Activated CD8-positive, alpha-beta memory T cell treated with anti-CD3 and anti-CD28 coated beads, Interleukin-2, amount 10 ng/mL, durations not matched to agents 7 days and 5 days (primary cell): ENCODE measurements at places on chromosomes 13 and 19.
A peak's percentile ranks its signal among the peaks of the same experiment; 100 is the strongest.

- no peak for DNase-seq
- no peak overlapping the region for H3K27ac ChIP-seq
- peaks cover 12% of the 10 kb centered on the region for H3K27me3 ChIP-seq
- no peaks in the 10 kb centered on the region for H3K36me3 ChIP-seq
These were observed 131.9 kb upstream of the FNDC3A start for GRCh38 chr13:48843630-48844380.

GRCh38 chr19:51417107-51417809 is at the start of gene SIGLEC10:
SIGLEC10 (minus strand) TSS chr19:51417642; CDS start chr19:51417581, 61 bp downstream.
- peak within 1 kb of the TSS; percentile 21 for H3K4me3 ChIP-seq
- H3K4me1 ChIP-seq, result peaks cover 22% of the 10 kb centered on the region
- peaks cover 11% of the 10 kb centered on the region for H3K27me3 ChIP-seq

DNA sequence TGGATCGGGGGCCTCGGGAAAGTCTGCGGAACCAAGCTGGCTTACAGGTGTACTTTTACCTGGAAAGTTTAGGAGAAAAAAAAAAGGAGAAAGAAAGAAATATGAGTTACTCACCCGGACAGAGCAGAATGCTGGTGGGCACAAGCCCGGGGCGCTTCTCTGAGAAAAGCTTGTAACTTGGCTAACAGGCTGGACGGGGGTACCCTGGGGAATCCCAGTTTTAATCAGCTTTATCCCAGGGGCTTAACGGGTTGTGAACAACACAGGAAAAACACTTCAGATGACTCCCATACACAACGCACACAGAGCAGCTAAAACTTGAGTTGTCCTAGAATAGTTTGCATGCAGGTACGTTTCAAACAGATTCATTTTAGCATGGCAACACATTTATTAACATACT is 37.3 kb downstream of the KLF2 start:
- peaks cover 19% of the 10 kb centered on the region for H3K36me3 ChIP-seq
- DNase-seq, result no peak
- no peak overlapping the region for H3K4me3 ChIP-seq

DNA sequence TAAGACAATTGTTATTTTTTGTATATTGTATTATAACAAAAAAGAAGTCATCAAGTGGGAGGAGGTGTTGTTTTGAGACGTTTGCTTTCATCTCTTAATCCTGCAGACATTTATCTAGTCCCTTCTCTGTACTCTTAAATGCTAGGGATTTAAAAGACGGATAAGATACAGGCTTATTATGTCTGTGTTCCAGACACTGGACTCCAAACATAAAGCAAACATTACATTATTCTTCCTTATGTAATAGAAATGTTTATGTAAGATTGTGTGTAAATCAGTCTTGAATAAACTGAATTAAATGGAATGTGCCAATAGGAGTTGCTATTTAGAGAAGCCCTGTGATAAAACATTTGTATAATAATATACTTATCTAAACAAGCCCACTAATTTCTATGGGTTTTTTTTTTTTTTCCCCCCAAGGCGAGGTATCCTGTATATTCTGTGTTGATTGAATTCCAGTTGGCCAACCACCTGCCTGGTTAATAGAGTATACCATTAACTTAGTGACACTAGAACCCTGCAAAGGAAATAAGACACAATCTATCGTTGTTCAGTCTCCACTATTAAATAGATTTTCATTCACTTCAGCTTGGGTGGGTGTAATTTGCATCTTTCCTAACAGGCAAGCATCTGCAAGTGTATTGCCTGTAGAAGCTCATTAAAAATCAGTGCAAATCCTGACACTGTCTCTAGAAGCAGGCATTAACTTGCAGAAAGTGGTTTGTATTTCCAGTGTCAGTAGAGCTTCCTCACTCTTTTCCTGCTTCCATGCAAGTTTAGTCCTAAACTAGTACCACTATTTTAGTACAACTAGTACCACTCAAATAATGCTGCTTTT is 69.0 kb downstream of the LRCH1 start:
- H3K36me3 ChIP-seq, result no peaks in the 10 kb centered on the region
- no peak overlapping the region for H3K27ac ChIP-seq
- H3K4me3 ChIP-seq, result no peak overlapping the region
- H3K27me3 ChIP-seq, result no peaks in the 10 kb centered on the region
- peaks cover 6% of the 10 kb centered on the region for H3K4me1 ChIP-seq

- peaks cover 52% of the 10 kb centered on the region for H3K27me3 ChIP-seq
- no peak overlapping the region for H3K4me3 ChIP-seq
- DNase-seq, result no peak
- peaks cover 2% of the 10 kb centered on the region for H3K4me1 ChIP-seq
These were observed 67.7 kb upstream of the STARD13 start for GRCh38 chr13:33353210-33353609.

- DNase-seq, result no peak
- H3K27ac ChIP-seq, result no peak within 1 kb of the TSS
- no peaks in the 10 kb centered on the region for H3K4me1 ChIP-seq
- peaks cover 20% of the 10 kb centered on the region for H3K27me3 ChIP-seq
These were observed at the start of gene ELSPBP1 for GRCh38 chr19:47994209-47994802. ELSPBP1 (plus strand) TSS chr19:47994632; CDS start chr19:48008668, 14,036 bp downstream.

DNA sequence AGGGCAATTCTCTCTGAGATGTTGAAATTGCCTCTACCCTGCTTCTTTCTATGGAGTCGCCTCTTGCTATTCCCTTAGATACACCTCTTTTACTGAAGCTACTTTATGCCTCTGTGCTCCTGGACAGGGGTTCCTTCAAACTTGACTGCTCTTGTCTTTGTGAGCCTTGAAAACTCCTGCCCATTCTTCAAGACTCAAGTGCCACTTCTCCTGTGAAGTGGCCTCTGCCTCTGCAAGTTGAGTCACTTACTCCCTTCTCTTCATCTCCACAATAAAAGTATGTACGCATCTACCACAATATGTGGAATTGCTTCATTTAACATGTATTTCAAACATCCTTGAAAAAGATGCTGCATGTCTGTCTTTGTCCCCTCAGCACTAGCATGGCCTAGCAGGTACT is 66.0 kb upstream of the TPP2 start:
- peaks cover 5% of the 10 kb centered on the region for H3K27me3 ChIP-seq
- no peak for DNase-seq
- H3K36me3 ChIP-seq, result no peaks in the 10 kb centered on the region
- no peak overlapping the region for H3K27ac ChIP-seq
- no peak overlapping the region for H3K4me3 ChIP-seq
- H3K4me1 ChIP-seq, result no peaks in the 10 kb centered on the region

GRCh38 chr13:94673851-94674250 is 38.5 kb downstream of the SOX21 start:
- H3K27ac ChIP-seq, result no peak overlapping the region
- H3K36me3 ChIP-seq, result no peaks in the 10 kb centered on the region
- DNase-seq, result no peak
- H3K4me3 ChIP-seq, result no peak overlapping the region
- H3K4me1 ChIP-seq, result no peaks in the 10 kb centered on the region

- H3K27me3 ChIP-seq, result peaks cover 6% of the 10 kb centered on the region
- H3K4me3 ChIP-seq, result no peak overlapping the region
- no peak for DNase-seq
- H3K27ac ChIP-seq, result no peak overlapping the region
These were observed 25.7 kb downstream of the COL4A2 start for GRCh38 chr13:110332750-110333149.

- no peaks in the 10 kb centered on the region for H3K4me1 ChIP-seq
- H3K36me3 ChIP-seq, result no peaks in the 10 kb centered on the region
- DNase-seq, result no peak
- H3K4me3 ChIP-seq, result no peak overlapping the region
- H3K27me3 ChIP-seq, result no peaks in the 10 kb centered on the region
These were observed 25.2 kb upstream of the XPO4 start for GRCh38 chr13:20927596-20928257.

- H3K4me1 ChIP-seq, result no peaks in the 10 kb centered on the region
- no peaks in the 10 kb centered on the region for H3K36me3 ChIP-seq
- no peaks in the 10 kb centered on the region for H3K27me3 ChIP-seq
- no peak overlapping the region for H3K27ac ChIP-seq
- no peak overlapping the region for H3K4me3 ChIP-seq
These were observed 10.9 kb downstream of the ZNRF4 start for GRCh38 chr19:5466072-5466471.

GRCh38 chr13:35789335-35790165 is 313.1 kb upstream of the MAB21L1 start:
- DNase-seq, result no peak
- no peaks in the 10 kb centered on the region for H3K4me1 ChIP-seq
- H3K36me3 ChIP-seq, result no peaks in the 10 kb centered on the region
- no peak overlapping the region for H3K27ac ChIP-seq
- H3K4me3 ChIP-seq, result no peak overlapping the region

GRCh38 chr19:6238643-6239281 is 41.0 kb downstream of the MLLT1 start:
- H3K27me3 ChIP-seq, result no peaks in the 10 kb centered on the region
- no peak for DNase-seq
- no peak overlapping the region for H3K27ac ChIP-seq
- no peaks in the 10 kb centered on the region for H3K36me3 ChIP-seq
- peaks cover 22% of the 10 kb centered on the region for H3K4me1 ChIP-seq
- H3K4me3 ChIP-seq, result no peak overlapping the region

- DNase-seq, result no peak
- no peaks in the 10 kb centered on the region for H3K36me3 ChIP-seq
- peaks cover 39% of the 10 kb centered on the region for H3K27me3 ChIP-seq
- no peak overlapping the region for H3K4me3 ChIP-seq
- H3K4me1 ChIP-seq, result no peaks in the 10 kb centered on the region
These were observed 1.5 kb downstream of the CEBPA start for GRCh38 chr19:33300894-33301143.

DNA sequence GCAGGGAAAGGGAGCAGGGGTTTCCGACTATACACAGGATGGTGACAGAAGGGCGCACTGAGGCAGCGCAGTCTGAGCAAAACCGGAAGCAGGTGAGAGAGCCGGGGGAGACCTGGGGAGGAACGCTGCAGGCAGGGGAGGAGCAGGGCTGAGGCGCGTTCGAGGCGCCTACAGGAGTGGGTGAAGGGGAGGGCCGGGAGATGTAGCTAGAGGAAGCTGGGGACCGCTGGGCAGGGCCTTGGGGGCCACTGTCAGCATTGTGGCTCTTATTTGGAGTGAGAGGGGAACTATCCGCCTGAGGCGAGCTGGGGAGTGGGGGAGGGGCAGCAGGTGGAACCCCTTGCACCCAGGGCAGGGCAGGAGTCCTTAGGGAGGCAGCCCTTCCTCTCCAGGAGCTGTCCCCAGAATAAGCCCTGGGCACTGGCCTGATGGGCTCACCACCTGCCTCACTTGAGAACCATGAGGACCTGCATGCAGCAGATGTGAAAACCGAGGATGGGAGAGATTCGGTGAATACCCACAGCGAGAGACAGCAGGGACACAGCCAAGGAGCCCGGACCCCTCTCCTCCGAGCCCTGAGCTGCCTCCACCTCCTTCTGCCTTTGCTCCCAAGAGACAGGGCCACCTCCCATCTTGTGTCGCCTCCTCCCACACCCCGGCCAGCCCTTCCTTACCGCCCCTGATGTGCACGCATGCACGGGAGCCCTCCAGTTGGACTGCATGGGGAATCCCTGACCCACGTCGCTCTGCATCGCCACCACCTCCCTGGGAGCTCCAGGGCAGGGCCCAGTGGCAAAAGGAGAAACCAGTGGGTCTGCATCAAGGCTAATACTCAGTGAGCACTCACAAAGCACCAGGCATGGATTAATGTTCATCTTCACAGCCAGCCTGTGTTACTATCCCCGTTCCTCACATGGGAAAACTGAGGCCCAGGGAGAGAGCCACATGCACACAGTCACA is 10.3 kb downstream of the AKT2 start:
- H3K36me3 ChIP-seq, result peaks cover 3% of the 10 kb centered on the region
- H3K4me3 ChIP-seq, result no peak overlapping the region
- no peaks in the 10 kb centered on the region for H3K27me3 ChIP-seq

- H3K4me1 ChIP-seq, result peaks cover 43% of the 10 kb centered on the region
- DNase-seq, result peak; percentile 89
- H3K4me3 ChIP-seq, result peak within 1 kb of the TSS; percentile 87
- H3K27ac ChIP-seq, result peak within 1 kb of the TSS; percentile 94
- no peaks in the 10 kb centered on the region for H3K27me3 ChIP-seq
These were observed at the start of gene SLC7A1 for GRCh38 chr13:29595380-29596063. SLC7A1 (minus strand) TSS chr13:29595688; CDS start chr13:29536188, 59,500 bp downstream.

DNA sequence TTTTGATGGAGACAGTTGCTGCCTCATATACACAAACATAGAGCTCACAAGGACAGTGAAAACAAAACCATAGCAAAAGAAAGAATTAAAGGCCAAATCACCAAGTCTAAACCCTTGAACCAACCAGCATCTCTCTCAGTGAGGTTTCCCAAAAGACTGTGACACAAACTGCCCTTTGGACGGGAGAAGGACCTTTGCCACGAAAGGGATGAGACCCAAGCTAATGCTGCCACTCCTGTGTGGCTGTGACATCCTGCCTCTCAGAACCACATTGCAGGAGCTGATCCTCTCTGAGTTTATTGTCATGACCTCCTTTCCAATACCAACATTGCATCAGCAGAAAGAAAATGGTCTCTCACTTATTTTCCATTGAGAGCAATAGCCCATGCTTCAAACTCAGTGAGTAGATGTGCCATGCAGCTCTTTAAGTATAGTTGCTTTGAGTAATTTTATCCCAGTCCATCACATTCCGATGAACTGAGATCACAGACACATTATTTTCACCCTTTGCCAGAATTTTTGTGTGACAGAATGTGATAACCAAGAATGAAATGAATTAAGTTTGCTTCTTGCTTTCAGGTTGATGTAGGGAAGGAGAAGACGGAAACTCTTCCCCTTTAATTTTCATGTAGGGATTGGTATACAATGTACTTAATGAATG is 133.5 kb upstream of the IRS2 start:
- no peak overlapping the region for H3K4me3 ChIP-seq
- no peaks in the 10 kb centered on the region for H3K27me3 ChIP-seq

GRCh38 chr13:35649162-35649561 is 172.7 kb upstream of the MAB21L1 start:
- DNase-seq, result no peak
- no peak overlapping the region for H3K27ac ChIP-seq
- H3K4me3 ChIP-seq, result no peak overlapping the region
- H3K4me1 ChIP-seq, result no peaks in the 10 kb centered on the region

GRCh38 chr13:61136515-61136914 is 279.1 kb downstream of the PCDH20 start:
- no peaks in the 10 kb centered on the region for H3K27me3 ChIP-seq
- H3K27ac ChIP-seq, result no peak overlapping the region
- DNase-seq, result no peak
- no peaks in the 10 kb centered on the region for H3K4me1 ChIP-seq

GRCh38 chr19:16645140-16645539 is 14.8 kb downstream of the SMIM7 start:
- no peaks in the 10 kb centered on the region for H3K27me3 ChIP-seq
- no peak overlapping the region for H3K27ac ChIP-seq
- peaks cover 54% of the 10 kb centered on the region for H3K36me3 ChIP-seq
- DNase-seq, result no peak

DNA sequence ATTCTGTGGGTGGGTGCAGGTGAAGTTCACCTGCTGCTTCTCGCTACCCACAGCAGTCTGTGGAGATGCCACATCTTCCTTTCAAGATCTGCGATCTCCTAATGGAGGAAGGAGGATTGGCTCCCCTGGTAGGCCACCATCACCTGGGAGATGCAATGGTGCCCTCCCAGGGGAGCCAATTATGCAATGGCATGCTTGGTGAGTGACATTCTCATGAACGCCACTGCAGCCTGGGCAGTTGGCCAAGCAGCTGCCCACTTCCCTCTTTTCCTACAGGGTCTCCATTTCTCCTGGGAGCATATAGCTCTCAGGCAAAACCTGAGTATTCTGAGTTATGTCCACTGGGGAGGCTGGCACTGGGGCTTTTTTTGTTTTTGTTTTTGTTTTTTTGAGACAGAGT is 83.5 kb upstream of the KCTD15 start:
- H3K36me3 ChIP-seq, result no peaks in the 10 kb centered on the region
- no peak for DNase-seq
- peaks cover 6% of the 10 kb centered on the region for H3K27me3 ChIP-seq
- H3K4me3 ChIP-seq, result no peak overlapping the region
- no peaks in the 10 kb centered on the region for H3K4me1 ChIP-seq

GRCh38 chr19:14102756-14103155 is 12.2 kb upstream of the SAMD1 start:
- DNase-seq, result no peak
- H3K27ac ChIP-seq, result no peak overlapping the region
- no peaks in the 10 kb centered on the region for H3K4me1 ChIP-seq
- peaks cover 2% of the 10 kb centered on the region for H3K36me3 ChIP-seq
- no peak overlapping the region for H3K4me3 ChIP-seq
